OCI-LY7 (cell line): ENCODE measurements at places on chromosomes 11 and 22. TPM values are rescaled to one million over a fixed set of nuclear protein-coding genes. Genes with fewer than 3 reads are reported as not detected.

DNA sequence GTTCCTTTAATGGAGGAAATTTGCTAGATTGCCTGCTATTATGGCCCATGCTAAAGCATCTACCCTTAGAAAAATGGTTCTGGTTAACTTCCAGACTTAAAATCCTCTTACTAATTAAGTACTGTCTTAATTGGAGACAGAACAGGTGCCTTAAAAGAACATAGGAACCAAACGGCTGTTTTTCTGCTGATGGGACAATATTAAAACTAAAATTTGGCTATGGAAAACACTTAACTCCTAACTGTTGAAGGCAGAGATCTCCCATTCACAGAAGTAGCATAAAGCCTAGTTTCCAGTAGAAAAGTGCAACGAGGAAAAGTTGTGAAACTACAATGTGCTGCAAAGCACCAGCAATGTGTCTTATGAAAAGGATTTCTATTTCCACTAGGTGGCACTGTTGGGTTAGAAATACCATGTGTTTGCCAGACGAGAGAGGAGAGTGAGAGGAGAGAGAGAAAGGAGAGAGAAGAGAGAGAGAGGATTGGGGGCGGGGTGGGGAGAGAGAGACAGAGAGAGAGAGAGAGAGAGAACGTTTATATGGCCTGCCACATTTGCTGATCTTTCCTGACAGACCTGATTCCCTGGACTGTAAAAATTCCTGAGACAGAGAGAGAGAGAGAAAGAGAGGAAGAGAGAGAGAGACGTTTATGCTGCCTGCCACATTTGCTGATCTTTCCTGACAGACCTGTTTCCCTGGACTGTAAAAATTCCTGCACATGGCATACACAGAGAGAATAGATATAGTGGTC lies 51.5 kb downstream of the FAM181B start:
- DNase-seq, result peak; percentile 72

DNA sequence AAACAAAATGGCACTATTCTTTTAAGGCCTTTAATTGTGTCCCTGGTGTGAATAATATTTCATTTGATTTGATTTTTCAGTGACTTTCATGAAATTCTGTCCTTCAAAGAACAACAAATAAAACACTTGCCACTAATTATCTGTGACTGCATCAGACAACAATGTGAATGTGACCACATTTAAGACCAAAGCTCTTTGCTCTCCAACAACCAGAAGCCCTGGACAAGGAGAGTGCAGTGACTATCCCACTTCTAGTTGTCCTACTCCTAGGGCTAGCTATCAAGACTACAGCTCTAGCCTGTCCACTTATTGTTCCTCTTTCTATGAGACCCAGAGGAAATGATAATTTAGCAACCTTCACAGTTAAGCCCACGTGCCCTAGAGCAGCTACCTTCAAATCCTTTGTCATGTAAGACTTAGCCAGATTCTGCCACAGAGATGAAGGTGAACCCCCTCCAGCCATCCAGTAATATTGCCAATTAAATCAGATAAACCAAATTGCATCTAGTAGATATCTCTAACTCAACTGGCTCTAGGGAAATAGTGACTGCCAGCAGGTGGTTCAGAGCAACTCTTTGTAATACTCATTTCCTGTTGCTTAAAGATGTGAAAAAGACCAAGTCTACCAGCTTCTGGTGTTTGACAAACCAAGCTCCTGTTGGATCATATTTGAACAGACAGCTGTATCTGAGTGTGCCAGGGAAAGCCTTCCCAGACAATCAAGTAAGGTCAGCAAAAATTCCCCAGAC lies 142.6 kb upstream of the BLID start:
- DNase-seq, result no peak

- no peak for DNase-seq
Measured at GRCh38 chr11:34302046-34302921, 55.5 kb downstream of the ABTB2 start.

- no peak for DNase-seq
Measured at GRCh38 chr11:8746331-8746974, 63.9 kb downstream of the RPL27A start.

DNA sequence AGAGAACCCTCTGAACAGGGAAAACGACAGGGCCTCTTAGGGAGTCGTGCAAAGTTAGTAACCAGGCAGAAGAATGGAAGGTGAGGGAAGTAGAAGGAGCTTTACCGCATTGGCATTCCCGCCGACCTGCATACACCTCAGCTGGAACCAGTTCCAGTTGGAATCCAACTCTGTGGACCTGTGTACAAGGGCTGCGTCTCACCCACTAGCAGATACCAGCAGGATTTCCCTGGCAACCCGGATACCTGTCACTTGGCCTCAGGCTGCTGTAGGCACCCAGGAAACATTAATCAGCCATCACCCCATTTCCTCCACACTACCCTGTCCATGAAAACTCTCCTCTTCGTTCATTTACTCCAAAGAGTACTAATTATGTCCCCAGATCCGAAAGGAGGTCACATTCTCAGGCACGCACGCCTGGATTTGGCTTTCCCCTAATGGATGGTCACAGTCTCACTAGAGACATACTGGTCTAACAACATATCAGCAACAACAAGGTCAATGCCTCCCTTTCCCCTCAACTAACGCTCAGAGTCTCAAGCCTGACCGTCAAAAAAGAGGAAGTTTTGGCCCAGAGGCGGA lies 842 bp downstream of the ARFGAP2 start:
- peak; percentile 68 for DNase-seq

- DNase-seq, result no peak
Measured at GRCh38 chr11:102610200-102610599, 14.9 kb downstream of the MMP20 start.

DNA sequence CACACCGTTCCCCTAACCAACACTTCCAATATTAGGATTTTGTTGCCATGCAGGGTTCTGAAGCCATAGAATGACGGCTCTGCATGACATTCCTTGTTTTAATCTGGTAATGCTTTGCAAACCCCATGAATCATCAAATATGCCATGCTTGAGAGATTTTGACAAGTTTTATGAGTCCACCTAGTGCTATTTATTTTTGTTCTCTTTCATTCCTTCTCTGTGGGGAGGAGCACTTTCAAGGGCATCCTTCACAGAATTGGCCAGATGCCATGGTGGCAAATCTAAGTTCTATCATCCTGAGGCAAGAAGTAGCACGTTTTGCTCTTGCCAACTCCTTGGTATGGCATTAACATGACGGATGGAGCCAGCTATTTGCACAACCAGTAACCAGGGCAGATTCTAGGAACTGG lies 268.4 kb downstream of the FAM76B start:
- DNase-seq, result no peak

- no peak for DNase-seq
Measured at GRCh38 chr11:126581871-126582648, 226.6 kb downstream of the ST3GAL4 start.

- peak; percentile 82 for DNase-seq
Measured at GRCh38 chr11:48109046-48109666, 107.5 kb upstream of the OR4B1 start.

DNA sequence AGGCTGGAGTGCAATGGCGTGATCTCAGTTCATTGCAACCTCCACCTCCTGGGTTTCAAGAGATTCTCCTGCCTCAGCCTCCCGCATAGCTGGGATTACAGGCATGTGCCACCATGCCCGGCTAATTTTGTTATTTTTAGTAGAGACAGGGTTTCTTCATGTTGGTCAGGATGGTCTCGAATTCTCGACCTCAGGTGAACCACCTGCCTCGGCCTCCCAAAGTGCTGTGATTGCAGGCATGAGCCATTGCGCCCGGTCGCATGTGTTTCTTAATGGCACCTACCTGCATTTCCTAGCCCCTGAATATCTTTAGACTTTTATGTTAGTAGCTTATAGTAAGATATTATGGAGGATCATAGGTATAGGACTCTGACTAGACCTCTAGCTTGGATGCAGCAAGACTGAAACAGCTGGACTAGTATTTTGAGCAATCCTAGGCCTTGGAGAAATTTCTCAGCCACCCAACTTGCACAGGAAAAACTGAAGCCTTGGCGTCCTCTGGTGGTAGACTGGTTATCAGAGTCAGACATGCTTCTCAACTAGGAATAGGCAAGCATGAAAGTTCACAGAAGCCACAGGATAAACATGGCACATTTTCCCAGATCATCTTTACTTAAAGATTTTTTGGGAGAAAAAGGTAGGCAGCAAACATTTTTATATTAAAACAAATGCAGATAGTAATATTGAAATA lies 22.7 kb upstream of the C1QTNF4 start:
- DNase-seq, result peak; percentile 53

- DNase-seq, result no peak
Measured at GRCh38 chr11:60935676-60936442, 11.6 kb downstream of the TMEM132A start.

- no peak for DNase-seq
Measured at GRCh38 chr11:364991-365725, 4.1 kb upstream of the B4GALNT4 start.

Gene GPR83
- total RNA-seq, result 0.10 TPM in 1 of 2 replicates, not detected in the other

Gene LRRC56
- 1.5 and 2.5 TPM in 2 replicates for total RNA-seq

Gene C11orf54
- total RNA-seq, result 35.5 and 42.7 TPM in 2 replicates

Gene TMEM25
- total RNA-seq, result 10.7 and 11.7 TPM in 2 replicates
